ENCODE measurements at places on chromosomes 12 and 14. TPM values are rescaled to one million over a fixed set of nuclear protein-coding genes. Genes with fewer than 3 reads are reported as not detected.

- no peaks in the 10 kb centered on the region for H3K27me3 ChIP-seq
- H3K36me3 ChIP-seq = no peaks in the 10 kb centered on the region
- DNase-seq = no peak
- no peaks in the 10 kb centered on the region for H3K4me1 ChIP-seq
Measured at GRCh38 chr12:77510985-77511384, 319.7 kb upstream of the NAV3 start.

GRCh38 chr14:60566101-60566500 lies 57.2 kb downstream of the SIX6 start:
- no peaks in the 10 kb centered on the region for H3K27me3 ChIP-seq
- H3K36me3 ChIP-seq = no peaks in the 10 kb centered on the region
- H3K4me1 ChIP-seq = no peaks in the 10 kb centered on the region
- no peak overlapping the region for H3K4me3 ChIP-seq

Gene NEUROD4
- not detected for polyA plus RNA-seq

Gene GUCY2C
- polyA plus RNA-seq = 9.0 TPM

- no peak overlapping the region for H3K27ac ChIP-seq
- H3K4me3 ChIP-seq = no peak overlapping the region
- DNase-seq = no peak
- H3K27me3 ChIP-seq = no peaks in the 10 kb centered on the region
- H3K4me1 ChIP-seq = no peaks in the 10 kb centered on the region
Measured at GRCh38 chr14:90849787-90850444, 33.7 kb upstream of the TTC7B start.

Gene C12orf54
- polyA plus RNA-seq = not detected

Gene TRHDE
- polyA plus RNA-seq = 1.2 TPM

- peaks cover 49% of the 10 kb centered on the region for H3K4me1 ChIP-seq
- DNase-seq = no peak
- H3K4me3 ChIP-seq = no peak overlapping the region
- H3K27ac ChIP-seq = no peak overlapping the region
- no peaks in the 10 kb centered on the region for H3K36me3 ChIP-seq
Measured at GRCh38 chr12:92465786-92466295, 236.9 kb upstream of the PLEKHG7 start.

DNA sequence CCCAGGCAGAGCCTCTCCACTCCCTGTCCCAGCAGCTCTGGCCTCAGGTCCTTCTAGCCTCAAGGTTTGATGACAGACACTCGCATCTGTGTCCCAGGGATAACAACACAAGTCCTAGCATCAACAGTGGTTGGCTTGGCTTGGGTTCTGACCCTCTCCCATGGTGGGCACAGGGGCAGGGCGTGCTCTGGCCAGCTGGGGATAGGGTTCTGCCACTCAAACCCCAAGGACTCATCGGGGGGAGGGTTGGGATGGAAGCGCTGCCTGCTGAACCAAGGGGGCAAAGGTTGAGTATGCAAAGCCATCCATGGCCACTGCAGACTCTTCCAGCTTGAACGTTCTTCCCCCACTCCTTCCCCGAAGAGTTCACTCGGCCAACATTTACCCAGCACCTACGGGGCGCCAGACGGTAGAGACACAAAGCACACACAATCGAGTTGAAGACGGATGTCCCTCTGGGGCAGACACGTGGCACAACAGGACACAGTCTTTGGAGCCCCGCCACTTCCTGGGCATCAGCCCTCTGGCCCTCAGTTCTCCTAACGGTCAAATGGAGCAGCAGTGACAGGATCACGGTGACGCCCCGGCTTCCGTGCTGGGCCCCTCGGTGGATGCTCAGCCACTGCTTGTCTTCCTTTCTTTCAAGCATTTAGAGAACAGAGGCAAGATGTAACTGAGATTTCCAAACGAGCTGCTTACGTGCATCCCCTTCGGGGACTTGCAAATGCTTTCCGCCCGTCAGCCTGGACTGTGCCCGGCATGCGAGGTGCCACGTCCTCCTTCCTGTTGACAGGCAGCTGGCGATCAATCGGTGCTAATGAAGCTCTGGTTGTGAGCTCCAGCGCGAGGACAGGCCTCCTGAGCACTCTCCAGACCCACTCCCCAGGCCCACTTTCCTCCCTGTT lies 42.6 kb downstream of the DLK1 start:
- H3K4me1 ChIP-seq = no peaks in the 10 kb centered on the region
- peak; percentile 48 for DNase-seq
- no peak overlapping the region for H3K4me3 ChIP-seq
- H3K27me3 ChIP-seq = no peaks in the 10 kb centered on the region
- no peak overlapping the region for H3K27ac ChIP-seq

GRCh38 chr12:49671031-49671765 lies 36.0 kb downstream of the FMNL3 start:
- H3K27me3 ChIP-seq = no peaks in the 10 kb centered on the region
- DNase-seq = peak; percentile 60
- no peaks in the 10 kb centered on the region for H3K4me1 ChIP-seq
- H3K27ac ChIP-seq = peak overlapping the region; percentile 87
- no peaks in the 10 kb centered on the region for H3K36me3 ChIP-seq

DNA sequence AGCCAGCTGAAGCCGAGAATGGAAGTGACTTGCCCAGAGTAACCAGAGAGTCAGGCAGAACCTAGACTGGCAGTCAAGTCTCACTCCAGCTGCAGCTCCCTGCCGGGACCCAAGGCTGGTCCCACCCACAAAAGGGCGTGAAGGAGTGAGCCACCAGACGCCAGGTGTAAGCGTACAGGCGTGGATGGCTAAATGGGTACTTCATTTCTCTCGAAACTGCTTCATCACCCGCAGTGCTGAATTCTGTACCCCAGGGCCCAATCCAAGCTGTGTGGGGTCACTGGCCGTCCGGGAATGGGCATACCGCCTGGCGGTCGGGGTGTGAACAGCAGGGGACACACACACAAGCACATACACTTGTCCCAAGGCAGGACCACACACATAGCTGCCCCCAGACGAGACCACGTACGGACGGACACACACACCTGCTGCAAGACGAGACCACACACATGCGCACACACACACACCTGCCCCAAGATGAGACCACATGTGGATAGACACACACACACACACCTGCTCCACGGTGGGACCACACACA lies 34.8 kb downstream of the DEGS2 start:
- H3K27me3 ChIP-seq = no peaks in the 10 kb centered on the region
- H3K4me3 ChIP-seq = no peak overlapping the region
- DNase-seq = no peak
- no peak overlapping the region for H3K27ac ChIP-seq
- H3K4me1 ChIP-seq = peaks cover 7% of the 10 kb centered on the region
- peaks cover 23% of the 10 kb centered on the region for H3K36me3 ChIP-seq

DNA sequence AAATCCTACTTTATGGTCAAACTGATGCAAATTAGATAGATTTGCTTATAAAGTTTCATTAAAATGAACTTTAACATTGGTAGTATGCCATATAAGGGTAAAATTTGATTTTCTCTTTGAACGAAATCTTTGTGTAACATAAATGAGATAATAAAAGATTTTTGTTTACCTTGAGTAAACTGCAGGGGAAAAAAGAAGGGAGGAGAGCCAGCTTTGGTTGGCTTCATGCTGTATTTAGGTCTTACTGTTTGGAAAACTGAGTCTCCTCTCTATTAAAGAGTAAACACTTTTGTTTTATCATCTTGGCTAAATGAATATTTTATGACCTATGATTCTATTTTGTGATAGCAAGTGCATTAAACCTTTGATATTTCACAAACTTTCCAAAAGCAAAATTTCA lies 267.6 kb downstream of the IPO8 start:
- no peak overlapping the region for H3K4me3 ChIP-seq
- H3K36me3 ChIP-seq = no peaks in the 10 kb centered on the region
- no peaks in the 10 kb centered on the region for H3K4me1 ChIP-seq
- no peak overlapping the region for H3K27ac ChIP-seq
- H3K27me3 ChIP-seq = no peaks in the 10 kb centered on the region
- DNase-seq = no peak

GRCh38 chr14:106378191-106378590 lies 851.8 kb downstream of the TMEM121 start:
- peaks cover 8% of the 10 kb centered on the region for H3K27me3 ChIP-seq
- no peak for DNase-seq
- no peak overlapping the region for H3K4me3 ChIP-seq
- H3K4me1 ChIP-seq = no peaks in the 10 kb centered on the region
- H3K27ac ChIP-seq = no peak overlapping the region
- no peaks in the 10 kb centered on the region for H3K36me3 ChIP-seq

Gene CMA1
- polyA plus RNA-seq = 0.52 TPM

Gene SPIC
- not detected for polyA plus RNA-seq

GRCh38 chr14:76329154-76329928 lies 46.6 kb upstream of the ESRRB start:
- H3K36me3 ChIP-seq = no peaks in the 10 kb centered on the region
- no peak overlapping the region for H3K27ac ChIP-seq
- no peak overlapping the region for H3K4me3 ChIP-seq
- H3K4me1 ChIP-seq = no peaks in the 10 kb centered on the region
- peaks cover 35% of the 10 kb centered on the region for H3K27me3 ChIP-seq

- no peaks in the 10 kb centered on the region for H3K27me3 ChIP-seq
- H3K4me3 ChIP-seq = no peak overlapping the region
- no peaks in the 10 kb centered on the region for H3K36me3 ChIP-seq
- no peak overlapping the region for H3K27ac ChIP-seq
Measured at GRCh38 chr12:74889563-74890236, 319.9 kb downstream of the KCNC2 start.

DNA sequence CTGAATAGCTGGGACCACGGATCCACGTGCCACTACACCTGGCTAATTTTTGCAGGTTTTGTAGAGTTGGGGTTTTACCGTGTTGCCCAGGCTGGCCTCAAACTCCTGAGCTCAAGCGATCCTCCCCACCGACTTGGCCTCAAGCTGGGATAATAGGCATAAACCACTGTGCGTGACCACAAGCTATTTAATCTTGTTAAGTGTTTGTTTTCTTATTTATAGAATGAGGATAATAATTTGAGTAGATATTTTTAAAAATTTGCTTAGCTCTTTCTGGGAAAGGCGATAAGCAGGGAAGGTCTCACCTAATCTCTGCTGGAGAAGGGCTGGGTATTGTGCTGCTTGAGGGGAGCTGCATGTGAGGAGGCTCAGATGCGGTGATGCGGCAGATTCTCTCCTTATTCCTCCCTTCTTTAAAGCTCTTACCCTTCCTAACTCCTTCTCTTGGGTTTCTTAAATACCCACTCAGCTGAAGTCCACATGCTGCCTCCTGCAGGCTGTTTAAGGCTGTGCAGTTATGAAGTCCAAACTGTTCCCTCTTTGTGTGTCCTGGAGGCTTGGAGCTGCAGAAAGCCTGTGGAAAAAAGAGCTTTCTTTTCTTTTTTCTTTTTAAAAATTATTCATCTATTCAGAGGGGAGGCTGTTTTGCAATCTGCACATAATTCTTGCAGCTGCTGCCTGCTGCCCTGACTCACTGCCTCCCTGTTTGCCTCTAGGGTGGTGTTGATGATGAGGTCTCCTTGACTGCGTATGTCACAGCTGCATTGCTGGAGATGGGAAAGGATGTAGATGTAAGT lies 37.9 kb downstream of the A2ML1 start:
- no peaks in the 10 kb centered on the region for H3K4me1 ChIP-seq
- no peaks in the 10 kb centered on the region for H3K36me3 ChIP-seq
- no peak overlapping the region for H3K4me3 ChIP-seq
- no peak for DNase-seq

- H3K36me3 ChIP-seq = no peaks in the 10 kb centered on the region
- H3K27me3 ChIP-seq = peaks cover 46% of the 10 kb centered on the region
- no peak overlapping the region for H3K4me3 ChIP-seq
- peaks cover 63% of the 10 kb centered on the region for H3K4me1 ChIP-seq
- DNase-seq = peak; percentile 61
- peak overlapping the region; percentile 57 for H3K27ac ChIP-seq
Measured at GRCh38 chr14:73241481-73242165, 4.3 kb downstream of the PAPLN start.

Gene ATG2B
- polyA plus RNA-seq = 5.6 TPM

GRCh38 chr14:74924061-74924460 lies 1.0 kb upstream of the RPS6KL1 start:
- no peak for DNase-seq
- no peak overlapping the region for H3K27ac ChIP-seq
- peaks cover 19% of the 10 kb centered on the region for H3K4me1 ChIP-seq
- H3K4me3 ChIP-seq = no peak overlapping the region

Gene SAMD4A
- 7.8 TPM for polyA plus RNA-seq

GRCh38 chr12:52436828-52437474 lies 2.8 kb upstream of the KRT75 start:
- no peaks in the 10 kb centered on the region for H3K36me3 ChIP-seq
- no peaks in the 10 kb centered on the region for H3K4me1 ChIP-seq
- H3K27ac ChIP-seq = peak overlapping the region; percentile 36

DNA sequence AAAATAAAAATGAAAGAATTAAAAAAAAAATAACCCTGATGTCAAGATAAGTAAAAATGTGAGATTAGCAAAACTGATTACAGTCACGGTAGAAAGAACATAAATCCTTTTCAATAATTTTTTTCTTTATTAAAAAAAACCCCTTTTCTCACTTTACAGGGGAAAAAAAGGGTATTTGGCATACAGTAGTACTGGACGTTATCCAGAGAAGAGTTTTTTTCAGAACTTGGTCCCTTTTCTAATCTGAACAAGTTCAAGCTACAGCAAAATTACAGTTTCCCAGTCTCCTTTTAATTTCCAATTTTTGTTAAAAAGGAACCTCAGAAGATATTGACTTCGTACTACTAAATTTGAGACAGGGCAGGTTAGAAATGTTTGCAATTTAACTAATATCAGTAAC lies 134.7 kb upstream of the DCN start:
- DNase-seq = no peak
- peaks cover 7% of the 10 kb centered on the region for H3K4me1 ChIP-seq
- no peaks in the 10 kb centered on the region for H3K27me3 ChIP-seq
- H3K36me3 ChIP-seq = no peaks in the 10 kb centered on the region

Gene IL23A
- polyA plus RNA-seq = not detected

- no peak for DNase-seq
- no peak overlapping the region for H3K27ac ChIP-seq
- no peak overlapping the region for H3K4me3 ChIP-seq
- no peaks in the 10 kb centered on the region for H3K36me3 ChIP-seq
- no peaks in the 10 kb centered on the region for H3K4me1 ChIP-seq
Measured at GRCh38 chr12:28704477-28705169, 444.5 kb upstream of the FAR2 start.

Gene RDH12
- 0.60 TPM for polyA plus RNA-seq

GRCh38 chr14:23028799-23029198 lies 5.9 kb downstream of the PSMB5 start:
- no peak overlapping the region for H3K4me3 ChIP-seq
- DNase-seq = no peak
- H3K36me3 ChIP-seq = peaks cover 17% of the 10 kb centered on the region
- H3K27ac ChIP-seq = no peak overlapping the region
- peaks cover 11% of the 10 kb centered on the region for H3K4me1 ChIP-seq

- no peaks in the 10 kb centered on the region for H3K36me3 ChIP-seq
- no peaks in the 10 kb centered on the region for H3K27me3 ChIP-seq
- no peak overlapping the region for H3K4me3 ChIP-seq
- H3K27ac ChIP-seq = no peak overlapping the region
- H3K4me1 ChIP-seq = no peaks in the 10 kb centered on the region
Measured at GRCh38 chr12:49014547-49014946, 4.0 kb downstream of the PRKAG1 start.

DNA sequence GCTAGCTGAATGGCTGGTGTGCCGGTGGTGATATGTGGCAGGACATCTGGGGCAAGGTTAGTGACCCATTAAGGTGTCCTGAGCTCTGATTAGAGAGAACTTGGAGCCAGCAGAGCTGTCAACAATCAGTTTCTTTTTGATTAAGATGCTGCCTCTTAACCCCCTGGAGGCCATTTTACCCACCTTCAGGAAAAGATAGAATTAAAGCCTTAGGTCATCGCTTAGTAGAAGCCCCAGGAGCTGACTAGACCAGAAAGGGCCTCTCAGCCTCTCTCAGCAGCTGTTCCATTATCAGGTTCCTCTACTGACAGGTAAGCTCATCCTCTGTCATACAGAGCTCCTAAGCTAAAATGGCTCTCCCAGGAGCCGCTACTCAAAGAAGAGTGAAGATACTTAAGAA lies 339.0 kb downstream of the FUT8 start:
- H3K27ac ChIP-seq = no peak overlapping the region
- H3K4me3 ChIP-seq = no peak overlapping the region
- no peak for DNase-seq
- no peaks in the 10 kb centered on the region for H3K36me3 ChIP-seq

Gene OTUB2
- polyA plus RNA-seq = 0.60 TPM

Gene POU6F1
- 4.5 TPM for polyA plus RNA-seq

All from sigmoid colon (tissue), 7 donors.